ENCODE measurements at places on chromosomes 3 and 15. TPM values are rescaled to one million over a fixed set of nuclear protein-coding genes. Genes with fewer than 3 reads are reported as not detected.

DNA sequence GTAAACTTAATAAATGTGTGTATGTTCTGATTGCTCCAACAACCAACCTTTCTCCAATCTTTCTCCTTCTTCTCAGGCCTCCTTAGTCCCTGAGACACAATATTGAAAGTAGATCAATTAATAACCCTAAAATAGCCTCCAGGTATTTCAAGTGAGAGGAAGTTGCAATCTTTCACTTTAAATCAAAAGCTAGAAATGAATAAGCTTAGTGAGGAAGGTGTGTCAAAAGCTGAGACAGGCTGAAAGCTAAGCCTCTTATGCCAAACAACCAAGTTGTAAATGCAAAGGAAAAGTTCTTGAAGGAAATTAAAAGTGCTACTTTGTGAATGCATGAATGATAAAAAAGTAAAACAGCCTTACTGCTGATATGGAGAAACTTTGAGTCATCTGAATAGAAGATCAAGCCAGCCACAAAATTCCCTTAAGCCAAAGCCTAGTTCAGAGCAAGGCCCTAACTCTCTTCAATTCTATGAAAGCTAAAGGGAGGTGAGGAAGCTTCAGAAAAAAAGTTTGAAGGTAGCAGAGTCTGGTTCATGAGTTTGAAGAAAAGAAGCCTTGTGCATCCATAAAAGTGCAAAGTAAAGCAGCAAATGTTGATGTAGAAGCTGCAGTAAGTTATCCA is 38.6 kb downstream of the CCDC80 start:
- DNase-seq = no peak

GRCh38 chr3:152264378-152264777 is 4.4 kb upstream of the MBNL1 start:
- DNase-seq = no peak

DNA sequence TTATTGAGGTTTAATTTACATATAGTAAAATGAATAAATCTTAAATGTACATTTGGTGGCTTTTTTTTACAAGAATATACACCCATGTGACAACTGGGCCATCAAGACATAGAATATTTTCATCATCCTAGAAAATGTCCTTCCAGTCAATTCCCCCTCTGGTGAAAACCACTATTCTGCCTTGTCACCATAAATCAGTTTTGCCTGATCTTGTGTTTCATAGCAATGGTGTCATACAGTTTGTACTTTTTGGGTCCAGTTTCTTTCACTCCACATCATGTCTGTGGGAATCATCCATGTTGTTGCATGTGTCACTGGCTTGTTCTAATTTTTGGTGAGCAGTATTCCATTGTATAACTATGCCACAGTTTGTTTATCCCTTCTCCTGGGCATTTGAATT is 133.1 kb downstream of the PDCD6IP start:
- no peak for DNase-seq

DNA sequence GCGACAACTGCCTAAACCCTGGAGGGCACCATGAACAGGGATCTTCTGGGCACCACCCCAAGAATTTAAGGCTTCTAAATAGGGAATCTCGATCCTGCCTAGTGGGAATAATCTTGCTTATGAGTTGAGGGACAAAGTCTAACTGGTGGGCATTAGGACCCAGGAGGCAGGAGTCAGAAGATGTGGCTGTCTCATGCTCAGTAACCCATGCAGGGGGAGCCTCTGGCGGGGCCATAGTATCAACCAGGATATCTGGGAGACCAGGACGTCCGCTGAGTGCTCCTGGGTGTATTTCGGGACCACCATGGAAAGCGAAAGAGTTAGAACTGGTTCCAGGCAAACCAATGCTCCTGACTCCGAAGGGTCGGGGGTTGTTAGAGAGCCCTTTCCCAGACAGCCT is 356.1 kb downstream of the OTOL1 start:
- no peak for DNase-seq

DNA sequence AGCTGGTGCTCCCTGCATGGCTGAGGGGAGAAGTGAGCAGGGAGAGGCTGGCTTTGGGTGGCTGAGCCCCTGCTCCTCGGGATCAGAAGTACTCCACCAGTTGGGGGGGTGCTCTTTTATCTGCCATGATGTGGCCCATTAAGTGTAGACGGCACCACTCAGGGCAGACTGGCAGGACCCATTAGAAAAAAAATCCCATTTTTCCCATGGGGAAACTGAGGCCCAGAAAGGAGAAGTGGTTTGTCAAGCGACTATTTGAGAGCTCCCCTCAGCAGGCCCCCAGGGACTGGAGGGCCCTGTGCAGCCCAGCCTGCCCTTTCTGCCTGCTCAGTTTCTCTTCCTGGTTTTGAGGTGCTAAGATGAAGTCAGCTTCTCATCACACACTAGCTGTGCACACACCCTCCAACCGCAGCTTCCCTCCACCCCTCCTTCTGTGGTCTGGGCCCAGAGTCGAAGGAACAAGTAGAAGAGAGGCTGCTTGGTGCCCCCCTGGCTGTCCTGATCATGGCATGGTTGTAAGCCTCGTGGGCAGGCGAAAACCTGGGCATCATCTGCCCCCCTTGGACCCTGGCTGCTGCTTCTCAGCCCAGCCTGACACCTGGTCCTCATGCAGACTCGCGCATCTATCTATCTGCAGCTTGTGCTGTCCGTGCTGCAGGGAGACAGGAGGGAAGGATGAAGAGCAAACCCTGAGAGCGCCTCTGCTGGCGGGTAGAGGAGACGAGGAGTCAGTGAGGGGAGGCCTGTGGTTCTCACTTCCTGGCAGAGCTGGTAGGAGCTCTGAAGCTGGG is 5.6 kb downstream of the CSK start:
- DNase-seq = peak; percentile 97

- no peak for DNase-seq
Measured at GRCh38 chr15:29674661-29675533, 147.4 kb downstream of the TJP1 start.

DNA sequence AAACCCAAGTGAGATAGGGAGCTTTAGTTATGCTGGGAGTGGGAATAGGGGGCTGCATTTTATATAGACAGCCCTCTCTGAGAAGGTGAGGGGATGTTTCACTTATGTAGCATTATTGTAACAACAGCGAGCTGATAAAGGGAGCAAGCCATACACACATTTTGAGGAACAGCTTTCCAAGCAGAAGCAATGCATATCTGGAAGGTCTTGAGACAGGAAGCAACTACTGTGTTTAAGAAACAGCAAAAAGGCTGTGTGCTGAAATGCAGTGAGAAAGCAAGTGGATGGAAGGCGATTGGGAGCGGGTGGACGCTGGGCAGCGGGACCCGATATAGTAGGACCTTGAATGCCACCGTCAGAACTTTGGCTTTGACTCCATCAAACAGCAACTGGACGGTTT is 155.9 kb upstream of the TBL1XR1 start:
- no peak for DNase-seq

HPS3 gene
- 25.2 TPM for total RNA-seq

GRCh38 chr15:43998607-43999006 is 171.8 kb downstream of the WDR76 start:
- DNase-seq = no peak

DNA sequence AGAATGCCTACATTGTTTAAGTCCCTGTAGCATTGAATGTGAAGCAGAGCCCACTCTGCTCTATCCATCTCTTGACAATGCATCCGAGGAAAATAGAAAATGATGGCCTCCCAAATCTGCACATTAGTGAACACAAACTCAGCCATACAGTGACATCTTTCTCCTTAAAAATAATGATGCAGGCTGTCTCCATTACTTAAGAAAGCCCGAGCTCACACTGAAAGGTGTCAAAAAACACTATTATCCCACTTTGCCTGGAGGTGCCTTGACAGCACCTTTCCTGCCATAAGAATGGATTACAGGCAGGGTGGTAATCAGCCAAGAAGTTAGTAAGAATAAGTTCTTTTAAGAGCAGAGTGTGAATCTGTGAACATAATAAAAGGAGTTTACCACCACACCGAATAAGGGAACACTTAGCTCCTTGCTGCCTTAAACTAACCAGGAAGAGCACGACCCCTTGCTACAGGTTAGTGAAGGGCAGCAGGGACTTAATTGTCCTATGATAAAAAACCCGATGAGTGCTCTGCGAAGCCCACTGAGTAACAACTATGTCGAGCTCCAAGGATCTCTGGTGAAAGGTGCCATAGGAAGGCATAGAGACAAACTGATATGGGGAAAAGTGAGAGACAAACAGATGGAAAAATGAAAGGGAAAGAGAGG is 123.2 kb upstream of the TUSC7 start:
- DNase-seq = no peak

- DNase-seq = no peak
Measured at GRCh38 chr15:65877749-65878148, 8.5 kb downstream of the RAB11A start.

DNA sequence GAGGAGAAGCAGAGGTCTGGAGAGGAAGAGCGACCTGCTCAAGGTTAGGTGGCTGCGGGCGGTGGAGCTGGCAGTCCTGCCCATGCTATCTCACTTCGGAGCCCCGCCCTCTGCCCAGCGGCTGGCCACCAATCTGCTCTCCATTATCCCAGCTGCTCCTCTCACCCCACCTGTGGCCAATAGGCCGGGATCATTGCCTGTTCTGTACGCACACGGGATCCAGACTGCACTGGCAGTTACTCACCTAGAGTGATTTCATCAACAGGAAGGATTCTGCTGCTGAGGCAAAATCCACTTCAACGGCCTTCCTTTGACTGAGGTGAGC is 100.6 kb downstream of the TLE3 start:
- DNase-seq = no peak

DNA sequence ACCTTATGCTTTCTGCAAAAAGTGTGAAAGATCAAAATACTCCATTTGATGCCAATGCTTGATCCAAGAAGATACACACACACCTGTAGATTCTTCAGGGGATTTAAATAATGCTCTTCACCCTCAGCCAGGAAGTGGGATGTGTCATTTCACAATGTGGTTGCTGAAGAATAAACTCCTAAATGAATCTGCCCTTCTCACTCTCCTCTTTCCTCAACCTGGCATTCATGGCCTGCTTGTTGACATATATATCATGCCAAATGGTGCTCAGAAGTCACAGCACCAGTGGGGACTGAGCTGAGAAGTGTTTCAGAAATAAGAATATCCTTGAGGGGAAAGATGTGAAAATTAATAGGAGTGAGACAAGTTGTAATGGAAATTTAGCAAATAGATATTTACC is 146.6 kb upstream of the ARHGEF26 start:
- no peak for DNase-seq

DNA sequence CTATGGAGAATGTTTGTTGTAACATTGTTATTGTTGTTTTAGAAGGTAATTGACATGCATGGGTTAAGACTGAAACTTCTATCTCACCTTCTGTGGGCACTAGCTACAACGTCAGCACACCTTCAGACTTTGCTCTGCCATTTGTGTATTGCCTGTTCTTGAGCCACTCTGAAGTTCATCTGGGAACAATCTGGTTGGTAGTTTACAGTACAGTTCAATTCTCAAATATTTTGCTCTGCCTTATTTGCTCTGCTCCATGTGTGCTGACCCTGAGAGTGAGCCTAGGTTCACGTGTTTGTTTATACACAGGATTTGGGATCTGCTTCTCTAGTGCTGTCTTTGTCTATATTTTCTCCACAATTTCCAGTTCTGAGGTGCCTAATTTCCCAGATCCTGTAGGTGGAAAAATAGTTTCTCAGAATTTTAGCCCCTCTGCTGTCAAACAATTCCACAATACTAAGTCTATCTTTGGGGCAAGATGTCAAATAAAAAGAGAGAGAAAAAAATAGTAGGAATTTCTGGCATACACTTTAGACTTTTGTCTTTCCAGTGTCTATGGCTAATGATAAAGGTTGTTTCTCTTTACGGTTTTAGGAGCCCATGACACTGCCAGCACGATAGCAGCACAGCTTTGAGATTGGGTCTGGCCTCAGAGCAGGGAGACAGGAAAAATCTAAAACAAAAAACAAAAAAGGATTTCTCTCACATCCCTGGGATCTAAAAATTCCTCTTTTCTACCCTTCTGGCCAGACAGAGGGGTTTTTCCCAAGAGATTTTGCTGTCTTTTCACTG is 721.4 kb downstream of the VGLL3 start:
- no peak for DNase-seq

- no peak for DNase-seq
Measured at GRCh38 chr3:109440353-109440752, 103.0 kb upstream of the DPPA4 start.

- peak; percentile 40 for DNase-seq
Measured at GRCh38 chr15:73127302-73127936, 75.2 kb downstream of the NEO1 start.

DNA sequence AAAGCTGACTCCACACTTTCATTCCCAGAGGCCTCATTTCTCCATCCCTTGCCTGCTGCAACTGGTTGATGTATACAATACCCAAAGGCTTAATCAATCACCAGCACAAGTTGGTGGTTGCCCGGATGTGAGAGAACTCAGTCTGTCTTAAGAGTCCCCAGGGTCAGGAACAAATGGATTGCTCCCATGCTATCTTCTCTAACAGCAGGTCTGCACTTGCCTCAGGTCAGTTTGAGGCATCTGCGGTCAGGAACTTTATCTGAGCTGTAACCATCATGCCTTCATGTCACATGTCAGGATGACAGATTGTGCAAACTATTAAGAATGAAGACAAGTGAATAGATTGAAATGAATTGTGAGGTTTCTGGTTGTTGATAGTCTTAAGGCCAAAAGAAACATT is 56.1 kb downstream of the BFSP2 start:
- DNase-seq = no peak

GRCh38 chr3:16723978-16724377 is 118.8 kb upstream of the DAZL start:
- no peak for DNase-seq

SI gene
- not detected for total RNA-seq

- no peak for DNase-seq
Measured at GRCh38 chr3:113193288-113193687, 18.1 kb upstream of the BOC start.

GRCh38 chr3:163490119-163490518 is 1588.2 kb downstream of the SI start:
- DNase-seq = peak; percentile 42

DNA sequence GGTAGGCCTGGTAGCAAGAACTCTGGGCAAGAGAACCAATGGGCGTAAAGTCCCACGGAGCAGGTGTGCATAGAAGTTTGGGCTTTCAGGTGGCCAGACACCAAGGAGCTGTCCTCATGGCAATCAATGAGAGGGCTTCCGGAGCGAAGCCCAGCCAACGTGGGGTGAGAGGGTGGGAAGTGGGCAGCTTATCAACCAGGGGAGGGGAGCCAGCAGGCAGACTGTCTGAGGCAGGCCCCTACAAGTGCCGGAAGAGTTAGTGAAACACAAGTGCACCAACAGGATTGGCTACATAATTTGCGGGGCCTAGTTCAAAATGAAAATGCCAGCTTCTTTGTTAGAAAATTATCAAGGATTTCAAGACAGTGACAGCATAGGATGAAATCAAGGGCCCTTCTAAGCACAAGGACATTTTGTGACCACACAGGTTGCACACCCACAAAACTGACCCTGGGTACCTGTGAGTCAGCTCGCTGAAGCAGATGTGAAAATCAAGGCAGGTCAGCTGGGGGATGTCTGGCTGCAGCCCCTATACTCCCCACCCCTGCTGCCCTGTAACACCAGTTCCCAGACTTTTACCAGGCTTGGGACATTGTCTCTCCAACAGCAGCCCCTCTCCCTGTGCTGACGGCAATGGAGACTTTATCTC is 102.1 kb upstream of the ETV5 start:
- no peak for DNase-seq

DNA sequence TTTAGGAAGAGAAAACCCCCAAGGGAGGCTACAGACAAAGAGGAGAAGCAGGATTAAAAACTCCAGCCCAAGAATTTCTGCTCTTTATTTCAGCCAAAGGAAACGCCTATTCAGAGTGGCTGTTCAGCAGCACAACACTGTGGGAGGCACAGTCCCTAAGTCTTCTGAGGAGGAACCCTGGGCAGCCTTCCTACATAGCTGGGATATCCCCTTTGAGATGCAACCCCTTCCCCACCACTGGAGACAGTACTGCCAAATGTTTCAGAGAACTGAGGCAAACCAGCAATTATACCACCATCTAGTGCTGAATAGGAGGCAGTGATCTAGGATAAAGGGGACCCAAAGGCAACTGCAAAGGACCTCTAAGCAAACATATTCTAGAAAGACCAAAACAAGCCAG is 168.1 kb downstream of the VPS13C start:
- no peak for DNase-seq
